Activated T-cell treated with anti-CD3 and anti-CD28 coated beads, Interleukin-2, amount 50 U/mL, for 1 hour (primary cell): ENCODE measurements at places on chromosomes 6 and 20.

- no peak for DNase-seq
These were observed 24.8 kb upstream of the EZR start for GRCh38 chr6:158843751-158844683.

- no peak for DNase-seq
These were observed 100.3 kb downstream of the ISM1 start for GRCh38 chr20:13321416-13321815.

DNA sequence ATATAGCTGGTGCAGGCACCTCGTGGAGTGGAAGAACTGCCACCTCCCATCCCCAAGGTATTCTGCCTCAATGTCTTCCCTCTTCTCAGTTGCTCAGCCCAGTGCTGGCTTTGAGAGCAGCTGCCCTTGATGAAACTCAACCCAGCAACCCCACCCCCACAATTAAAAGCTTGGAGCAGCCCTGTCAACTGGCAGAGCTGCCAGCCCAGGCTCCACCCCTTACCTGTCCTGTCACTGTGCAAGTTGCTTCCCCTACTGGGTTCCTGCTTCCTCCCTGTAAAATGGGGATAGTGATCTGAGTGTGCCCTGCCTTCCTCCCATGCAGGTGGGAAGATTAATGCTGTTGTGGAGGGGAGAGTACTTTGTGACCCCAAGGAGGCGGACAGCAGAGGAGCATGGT is 4.5 kb downstream of the TMEM63B start:
- no peak for DNase-seq

DNA sequence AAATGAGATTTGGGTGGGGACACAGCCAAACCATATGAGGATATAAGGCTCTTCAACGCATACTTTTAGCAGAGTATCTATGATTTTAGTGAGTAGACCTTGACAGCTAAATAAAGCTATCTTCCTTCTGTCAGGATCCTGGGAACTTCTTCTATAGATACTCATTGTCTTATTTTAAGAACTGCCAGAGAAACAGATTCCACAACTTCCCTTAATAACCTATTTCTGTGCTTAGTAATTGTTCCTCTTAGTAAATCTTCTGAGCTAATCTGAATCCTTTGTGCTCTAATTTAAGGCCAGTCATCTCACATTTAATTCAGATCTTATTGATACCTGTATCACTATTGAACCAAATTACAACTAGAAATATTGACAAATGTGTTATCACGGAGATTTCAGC is 64.0 kb upstream of the CEP85L start:
- DNase-seq, result no peak

DNA sequence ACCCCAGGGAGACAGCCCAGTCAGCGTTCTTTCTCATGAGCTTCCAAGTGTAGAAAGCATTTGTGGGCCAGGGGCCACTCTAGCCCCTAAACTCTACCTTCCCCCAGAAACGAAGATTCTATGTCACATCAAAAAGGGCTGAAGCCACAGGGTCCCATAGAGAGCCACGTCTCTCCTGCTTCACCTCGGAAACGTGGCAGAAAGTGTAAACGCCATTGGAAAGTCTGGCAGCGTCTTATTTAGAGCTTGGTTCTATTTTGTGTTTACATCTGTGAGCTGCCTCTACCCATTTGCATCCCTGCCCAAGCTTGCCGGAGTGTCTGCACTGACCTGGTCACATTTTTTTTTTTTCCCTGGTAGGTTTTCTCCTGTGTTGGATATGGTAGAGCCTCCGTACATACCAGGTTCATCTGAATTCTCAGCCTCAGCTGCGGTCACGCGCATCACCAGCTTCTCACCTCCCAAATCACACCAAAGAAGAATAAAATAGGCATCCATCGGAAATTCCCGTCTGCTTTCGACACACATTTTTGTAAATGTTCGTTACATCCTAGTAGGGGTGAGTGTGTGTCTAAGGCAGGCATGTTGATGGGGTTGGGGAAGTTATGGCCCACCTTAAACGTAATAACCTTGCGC is 62.6 kb downstream of the NPEPL1 start:
- DNase-seq, result no peak
